HFFc6 (cell line): ENCODE measurements at places on chromosomes 16 and 17. TPM values are rescaled to one million over a fixed set of nuclear protein-coding genes. Genes with fewer than 3 reads are reported as not detected.

Gene NFAT5
- 67.9 to 125 TPM (median 91.6 TPM) in 3 replicates for total RNA-seq

DNA sequence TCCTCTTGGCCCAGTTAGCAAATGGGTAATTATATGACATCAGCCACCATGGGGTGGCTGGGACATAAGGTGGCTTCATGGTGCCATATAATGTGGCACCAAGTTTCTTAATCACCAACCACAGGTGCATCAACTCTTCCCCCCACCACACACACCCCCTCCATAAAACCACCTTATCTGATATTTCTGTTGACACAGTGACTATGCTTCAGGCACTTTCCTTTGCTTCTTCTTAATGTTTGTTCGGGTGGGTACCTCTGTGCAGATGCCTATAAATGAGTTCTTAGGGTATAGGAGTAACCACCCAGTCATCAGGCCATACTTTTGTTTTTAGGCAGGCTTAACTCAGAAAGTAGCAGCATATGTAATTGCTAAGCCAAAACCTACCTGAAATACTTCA is 29.5 kb downstream of the RNF43 start:
- no peak for DNase-seq

DNA sequence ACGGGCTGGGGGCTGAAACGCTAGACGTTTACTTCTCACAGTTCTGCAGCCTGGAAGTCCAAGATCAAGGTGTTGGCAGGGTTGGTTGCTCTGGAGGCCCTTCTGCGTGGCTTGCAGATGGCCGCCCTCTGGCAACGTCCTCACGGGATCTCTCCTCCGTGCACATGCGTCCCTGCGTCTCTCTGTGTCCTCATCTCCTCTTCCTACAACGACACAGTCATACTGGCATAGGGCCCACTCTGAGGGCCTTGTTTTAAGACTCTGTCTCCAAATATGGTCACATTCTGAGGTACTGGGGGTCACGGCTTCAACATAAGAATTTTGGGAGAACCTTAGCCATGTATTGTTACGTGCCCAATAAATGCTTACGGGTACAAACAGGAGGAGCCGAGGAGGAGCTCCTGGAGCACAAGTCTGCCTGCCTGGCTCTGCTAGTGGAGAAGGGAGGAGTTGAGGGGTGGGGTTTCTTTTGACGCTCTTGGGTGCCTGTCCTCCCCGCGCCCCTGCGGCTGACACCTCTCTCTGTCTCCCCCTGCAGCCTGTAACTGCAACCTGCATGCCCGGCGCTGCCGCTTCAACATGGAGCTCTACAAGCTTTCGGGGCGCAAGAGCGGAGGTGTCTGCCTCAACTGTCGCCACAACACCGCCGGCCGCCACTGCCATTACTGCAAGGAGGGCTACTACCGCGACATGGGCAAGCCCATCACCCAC is 141.1 kb downstream of the NTN1 start:
- no peak for DNase-seq

DNA sequence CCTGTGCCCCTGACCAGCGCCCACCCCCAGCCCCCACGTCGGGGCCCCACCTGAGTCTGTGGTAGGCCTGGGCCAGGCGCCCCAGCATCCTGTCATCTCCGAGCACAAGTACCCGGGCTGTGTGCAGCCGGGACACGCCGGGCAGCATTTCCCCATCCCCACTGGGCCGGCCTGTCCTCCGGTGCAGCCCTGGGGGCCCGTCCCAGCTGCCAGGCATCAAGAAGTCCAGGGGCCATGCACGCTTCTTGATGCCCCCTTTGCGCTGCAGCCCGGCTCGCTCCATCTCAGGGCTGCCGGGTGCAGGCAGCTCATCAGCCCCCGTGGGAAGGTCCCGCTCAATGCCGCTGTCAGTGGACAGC is 29.3 kb upstream of the MFSD6L start:
- no peak for DNase-seq
